Fibroblast of the aortic adventitia (primary cell): ENCODE measurements at places on chromosomes 3 and 15. TPM values are rescaled to one million over a fixed set of nuclear protein-coding genes. Genes with fewer than 3 reads are reported as not detected.

GRCh38 chr15:67976506-67977073 is 77.5 kb upstream of the PIAS1 start:
- DNase-seq = no peak

DNA sequence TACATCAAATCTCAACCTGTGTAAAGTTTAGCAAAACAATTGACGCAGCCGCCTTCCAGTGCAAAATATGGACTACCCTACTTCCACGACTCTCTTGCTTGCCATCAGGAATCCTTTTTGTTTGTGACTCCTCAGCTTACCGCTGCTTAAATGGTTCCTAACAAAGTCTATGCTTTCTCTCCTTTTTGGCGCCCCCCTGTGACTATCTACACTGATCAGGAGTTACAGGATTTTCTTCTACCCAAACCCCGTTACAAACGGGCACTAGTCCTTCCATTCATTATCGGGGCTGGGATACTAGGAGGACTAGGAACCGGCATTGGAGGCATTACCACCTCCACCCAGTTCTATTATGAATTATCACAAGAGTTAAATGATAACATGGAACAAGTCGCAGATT is 184.0 kb downstream of the IGSF11 start:
- no peak for DNase-seq

GRCh38 chr3:40920041-40920440 is 279.3 kb upstream of the CTNNB1 start:
- peak; percentile 2 for DNase-seq

DNA sequence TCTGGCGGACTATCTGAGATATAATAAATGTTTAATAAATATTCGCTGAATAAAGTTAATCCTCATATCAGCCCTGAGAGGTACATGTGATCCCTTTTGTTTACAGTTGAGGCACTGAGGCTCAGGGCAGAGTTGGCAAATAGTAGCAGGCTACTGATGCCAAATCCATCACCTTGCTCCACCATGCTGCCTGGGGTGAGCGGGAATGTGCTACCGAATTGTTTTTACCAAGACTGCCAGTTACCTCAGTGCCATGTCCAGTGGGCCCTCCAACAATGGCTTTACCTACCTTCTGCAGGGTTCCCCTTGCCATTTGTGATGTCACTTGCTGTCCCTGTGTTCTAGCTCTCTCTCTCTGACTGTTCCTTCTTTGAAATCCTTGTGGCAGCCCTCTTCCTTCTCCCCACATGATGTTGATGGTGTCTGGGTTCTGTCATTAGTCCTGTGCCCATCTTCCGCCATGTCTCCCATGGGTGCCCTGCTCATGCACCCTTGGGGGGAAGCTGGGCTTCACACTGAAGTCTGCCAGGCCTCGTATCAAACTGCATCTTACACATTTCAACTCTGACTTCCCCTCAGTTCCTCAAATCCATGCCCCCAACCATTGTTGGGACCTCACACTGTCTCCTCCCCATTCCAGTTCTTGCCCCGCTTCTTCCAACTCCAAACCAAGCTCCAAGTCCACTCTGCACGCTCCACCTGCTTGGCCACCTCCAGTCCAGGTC is 35.4 kb downstream of the SLCO2A1 start:
- no peak for DNase-seq

GRCh38 chr3:196073255-196073753 is 8.6 kb downstream of the TFRC start:
- DNase-seq = peak; percentile 73

- no peak for DNase-seq
These were observed 2.0 kb downstream of the KLHL6 start for GRCh38 chr3:183553334-183554026.

DNA sequence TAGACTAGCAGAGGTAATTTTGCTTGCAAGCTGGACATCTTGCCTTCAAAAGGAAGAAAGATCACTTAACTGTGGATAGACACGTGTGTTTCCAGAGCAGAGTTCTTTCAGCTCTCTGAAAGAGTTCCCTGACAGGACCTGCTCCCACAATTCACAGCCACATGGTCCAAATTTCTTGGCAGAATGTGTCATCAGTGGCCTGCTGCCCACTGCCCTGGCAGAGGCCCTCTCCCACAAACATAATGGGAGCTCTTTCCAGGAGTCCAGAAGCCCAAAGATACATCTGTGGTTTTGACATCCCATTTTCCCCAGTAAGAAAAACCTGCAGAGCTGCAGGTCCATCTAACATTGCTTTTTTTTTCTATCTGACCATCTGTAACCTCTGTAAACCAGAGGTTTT is 48.3 kb downstream of the SERPINI1 start:
- DNase-seq = peak; percentile 7

ACTC1 gene
- total RNA-seq = not detected in 2 replicates

MME gene
- total RNA-seq = 50.4 and 101 TPM in 2 replicates

CCK gene
- 2.3 TPM in 1 of 2 replicates, not detected in the other for total RNA-seq

WDR49 gene
- under 0.01 and 0.08 TPM in 2 replicates for total RNA-seq

HRG gene
- total RNA-seq = not detected in 2 replicates

CPEB1 gene
- 25.5 and 40.9 TPM in 2 replicates for total RNA-seq

RIOX2 gene
- 7.5 and 32.7 TPM in 2 replicates for total RNA-seq
